Lower lobe of right lung (tissue), 2 donors: ENCODE measurements at places on chromosomes 7 and 10. TPM values are rescaled to one million over a fixed set of nuclear protein-coding genes. Genes with fewer than 3 reads are reported as not detected.

Gene RAMP3
- total RNA-seq = 183 TPM

DNA sequence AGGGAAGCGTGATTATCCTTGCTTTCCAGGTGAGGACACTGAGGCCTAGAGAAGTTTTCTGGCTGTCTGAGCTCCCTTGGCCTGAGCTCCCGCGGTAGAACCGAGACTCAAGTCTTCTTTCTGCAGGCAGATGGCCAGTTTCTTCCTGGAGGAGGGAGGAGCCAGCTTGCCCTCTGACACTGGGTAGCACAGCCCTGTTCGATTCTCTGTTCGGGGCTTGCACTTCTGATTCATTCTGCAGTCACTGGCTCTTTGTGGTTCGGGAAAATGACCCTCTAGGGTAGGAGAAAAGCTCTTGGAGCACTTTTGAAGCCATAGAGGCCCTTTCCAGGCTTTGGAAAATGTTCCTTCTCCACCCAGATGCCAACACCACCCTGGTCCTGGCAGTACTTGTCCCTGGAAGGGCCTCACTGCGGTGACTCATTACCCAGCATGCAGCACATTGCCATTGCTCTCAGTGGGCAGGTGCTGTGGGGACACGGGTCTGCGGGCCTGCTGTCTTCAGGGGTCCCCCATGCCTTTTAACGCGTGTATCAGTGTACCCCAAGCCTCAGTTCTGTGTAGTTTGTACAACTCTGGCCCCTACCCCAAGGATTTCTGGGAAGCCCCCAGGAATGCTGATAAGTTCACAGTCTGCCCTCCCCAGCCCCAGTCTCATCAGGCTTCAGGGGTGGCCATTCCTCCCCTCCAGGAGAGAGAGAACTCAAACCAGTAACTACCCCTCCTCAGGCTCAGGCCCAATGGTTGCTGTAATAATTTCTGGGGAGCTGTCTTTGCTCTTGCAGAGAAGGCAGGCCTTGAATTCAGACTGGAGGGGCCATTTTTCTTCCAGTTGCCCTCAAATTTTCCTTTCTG, 11.9 kb downstream of the CHST3 start:
- peak overlapping the region; percentile 63 for H3K27ac ChIP-seq
- no peak for DNase-seq
- no peak overlapping the region for H3K4me3 ChIP-seq
- peaks cover 79% of the 10 kb centered on the region for H3K4me1 ChIP-seq
- H3K27me3 ChIP-seq = no peaks in the 10 kb centered on the region
- H3K36me3 ChIP-seq = no peaks in the 10 kb centered on the region

GRCh38 chr7:8212638-8213037, 49.3 kb downstream of the ICA1 start:
- no peak overlapping the region for H3K27ac ChIP-seq
- H3K4me3 ChIP-seq = no peak overlapping the region
- DNase-seq = no peak
- no peaks in the 10 kb centered on the region for H3K27me3 ChIP-seq

GRCh38 chr7:24922099-24922773, 57.7 kb downstream of the OSBPL3 start:
- peaks cover 16% of the 10 kb centered on the region for H3K4me1 ChIP-seq
- H3K4me3 ChIP-seq = no peak overlapping the region
- no peaks in the 10 kb centered on the region for H3K27me3 ChIP-seq
- peak overlapping the region; percentile 15 for H3K27ac ChIP-seq

- no peaks in the 10 kb centered on the region for H3K4me1 ChIP-seq
- H3K4me3 ChIP-seq = no peak overlapping the region
- H3K36me3 ChIP-seq = no peaks in the 10 kb centered on the region
- no peak overlapping the region for H3K27ac ChIP-seq
Observed at GRCh38 chr10:8981277-8981676, 926.8 kb downstream of the GATA3 start.

- H3K4me1 ChIP-seq = peaks cover 21% of the 10 kb centered on the region
- DNase-seq = no peak
- peaks cover 42% of the 10 kb centered on the region for H3K27me3 ChIP-seq
- H3K36me3 ChIP-seq = no peaks in the 10 kb centered on the region
- peak overlapping the region; percentile 64 for H3K4me3 ChIP-seq
- H3K27ac ChIP-seq = no peak overlapping the region
Observed at GRCh38 chr7:128136215-128136597, 104.9 kb upstream of the LEP start.

- no peaks in the 10 kb centered on the region for H3K27me3 ChIP-seq
- H3K4me3 ChIP-seq = no peak overlapping the region
- peaks cover 18% of the 10 kb centered on the region for H3K4me1 ChIP-seq
Observed at GRCh38 chr7:74307738-74308505, 18.7 kb downstream of the CLIP2 start.

DNA sequence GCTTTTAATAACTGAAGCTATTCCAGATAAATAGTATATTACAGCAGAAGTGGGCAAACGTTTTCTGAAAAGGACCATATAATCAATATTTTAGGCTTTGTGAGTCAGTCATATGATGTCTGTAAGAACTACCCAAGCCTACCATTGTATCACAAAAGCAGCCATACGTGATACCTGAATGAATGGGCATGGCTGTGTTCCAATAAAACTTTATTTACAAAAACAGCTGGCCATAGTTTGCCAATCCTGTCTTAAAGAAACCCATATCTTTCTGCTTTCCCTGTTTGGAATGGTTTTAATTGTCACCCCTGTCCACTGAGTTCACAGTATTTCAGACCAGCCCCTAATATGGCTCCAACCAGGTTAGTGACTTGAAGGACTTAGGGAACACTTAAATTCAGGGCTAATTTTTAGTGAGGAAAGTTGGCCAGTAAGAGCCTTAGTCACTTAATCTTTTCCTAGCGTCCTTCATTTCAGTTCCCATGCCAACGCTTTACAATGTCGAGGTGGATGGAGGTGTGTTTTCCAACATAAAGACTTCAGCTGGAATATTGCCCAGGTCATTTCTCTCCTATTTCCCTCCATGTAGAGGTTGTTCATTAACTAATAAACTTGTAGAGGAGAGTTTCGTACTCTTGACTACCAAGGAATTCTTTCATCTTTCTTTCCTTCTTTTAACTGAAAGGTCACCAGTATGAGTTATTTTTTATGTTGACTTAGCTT, 184.5 kb downstream of the TRIL start:
- no peaks in the 10 kb centered on the region for H3K36me3 ChIP-seq
- H3K27me3 ChIP-seq = no peaks in the 10 kb centered on the region
- DNase-seq = no peak
- H3K27ac ChIP-seq = no peak overlapping the region
- no peaks in the 10 kb centered on the region for H3K4me1 ChIP-seq

- no peak overlapping the region for H3K4me3 ChIP-seq
- H3K36me3 ChIP-seq = no peaks in the 10 kb centered on the region
- no peaks in the 10 kb centered on the region for H3K27me3 ChIP-seq
- H3K4me1 ChIP-seq = no peaks in the 10 kb centered on the region
Observed at GRCh38 chr10:33709008-33709753, 374.7 kb upstream of the NRP1 start.

- H3K4me1 ChIP-seq = no peaks in the 10 kb centered on the region
- H3K27me3 ChIP-seq = no peaks in the 10 kb centered on the region
- DNase-seq = no peak
- H3K27ac ChIP-seq = no peak overlapping the region
Observed at GRCh38 chr10:62437696-62438095, 63.5 kb downstream of the ZNF365 start.

DNA sequence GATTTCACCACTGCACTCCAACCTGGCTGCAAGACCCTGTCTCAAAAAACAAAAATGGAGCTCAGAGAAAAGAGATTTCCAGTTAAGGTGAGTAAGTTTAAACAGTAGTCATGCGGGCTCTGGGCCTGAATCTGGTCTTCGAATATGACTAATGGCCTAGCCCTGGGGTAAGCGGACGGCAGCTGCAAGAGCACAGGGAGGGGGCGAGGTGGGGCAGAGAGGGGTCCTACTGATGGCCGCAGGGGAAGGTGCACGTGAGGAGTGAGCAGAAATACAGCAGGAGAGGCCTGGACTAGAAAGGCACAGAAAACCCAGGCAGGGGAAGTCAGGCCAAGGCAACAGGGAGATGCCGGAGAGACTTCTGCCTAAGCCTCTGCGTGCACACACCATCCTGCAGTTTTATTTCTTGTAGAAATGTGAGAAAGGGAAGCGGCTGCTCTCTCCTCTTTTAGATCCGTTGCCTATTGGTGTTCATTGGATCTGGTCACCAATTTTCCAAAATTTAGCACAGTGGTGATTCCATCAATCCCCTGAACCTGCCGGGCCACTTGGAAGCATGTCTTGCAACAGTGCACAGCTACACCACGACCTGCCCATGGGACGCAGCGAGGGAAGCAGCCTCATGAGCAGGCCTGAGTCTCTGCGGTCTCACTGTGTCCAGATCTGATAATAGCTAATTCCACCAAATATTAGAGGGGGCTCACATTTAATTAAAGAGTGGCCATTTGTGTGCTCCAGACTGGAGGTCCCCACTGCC, 139.0 kb downstream of the PAXIP1 start:
- no peaks in the 10 kb centered on the region for H3K4me1 ChIP-seq
- H3K4me3 ChIP-seq = no peak overlapping the region
- peaks cover 19% of the 10 kb centered on the region for H3K27me3 ChIP-seq
- H3K36me3 ChIP-seq = no peaks in the 10 kb centered on the region
- DNase-seq = no peak

GRCh38 chr7:81414411-81414810, 355.4 kb downstream of the HGF start:
- H3K27me3 ChIP-seq = no peaks in the 10 kb centered on the region
- H3K4me1 ChIP-seq = no peaks in the 10 kb centered on the region
- H3K4me3 ChIP-seq = no peak overlapping the region

DNA sequence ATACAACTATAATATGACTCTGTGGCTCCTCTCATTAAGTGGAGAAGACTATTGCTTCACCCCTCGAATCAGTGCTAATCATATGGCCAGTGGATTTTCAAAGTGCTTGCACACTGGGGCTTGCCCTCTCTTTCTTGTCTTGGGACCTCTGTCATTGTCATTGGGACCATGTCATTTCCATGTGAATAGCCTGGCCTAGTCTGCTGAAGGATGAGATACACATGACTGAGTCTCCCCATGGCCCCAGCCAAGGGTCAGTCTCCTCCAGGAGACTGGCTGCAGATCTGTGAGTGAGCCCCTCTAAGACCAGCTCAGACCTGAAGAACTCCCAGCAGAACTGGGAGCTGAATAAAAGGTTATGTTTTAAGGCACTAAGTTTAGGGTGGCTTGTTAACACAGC, 39.5 kb downstream of the PKD1L1 start:
- no peak overlapping the region for H3K27ac ChIP-seq
- H3K4me3 ChIP-seq = no peak overlapping the region
- DNase-seq = no peak
- H3K36me3 ChIP-seq = no peaks in the 10 kb centered on the region

- H3K27ac ChIP-seq = no peak overlapping the region
- no peaks in the 10 kb centered on the region for H3K27me3 ChIP-seq
- H3K4me3 ChIP-seq = no peak overlapping the region
- no peak for DNase-seq
- no peaks in the 10 kb centered on the region for H3K36me3 ChIP-seq
Observed at GRCh38 chr7:115435178-115435577, 513.3 kb downstream of the MDFIC start.

DNA sequence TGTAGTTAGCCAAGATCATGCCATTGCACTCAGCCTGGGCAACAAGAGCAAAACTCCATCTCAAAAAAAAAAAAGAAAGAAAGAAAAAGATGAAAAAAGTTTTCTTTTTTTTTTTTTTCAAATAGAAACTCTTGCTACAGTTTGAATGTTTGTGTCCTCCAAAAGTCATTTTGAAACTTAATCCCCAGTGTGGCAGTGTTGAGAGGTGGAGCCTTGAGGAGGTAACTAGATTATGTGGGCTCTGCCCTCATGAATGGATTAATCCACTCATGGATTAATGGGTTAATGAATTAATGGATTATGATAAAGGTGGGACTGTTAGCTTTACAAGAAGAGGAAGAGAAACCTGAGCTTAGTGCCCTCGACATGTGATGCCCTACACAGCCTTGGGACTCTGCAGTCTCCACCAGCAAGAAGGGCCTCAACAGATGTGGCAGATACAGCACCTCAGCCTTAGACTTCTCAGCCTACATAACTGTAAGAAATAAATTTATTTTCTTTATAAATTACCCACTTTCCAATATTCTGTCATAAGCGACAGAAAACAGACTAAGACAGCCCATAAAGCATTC, 25.1 kb downstream of the CPEB3 start:
- no peaks in the 10 kb centered on the region for H3K27me3 ChIP-seq
- H3K4me1 ChIP-seq = no peaks in the 10 kb centered on the region
- no peak overlapping the region for H3K4me3 ChIP-seq
- no peak for DNase-seq
- no peak overlapping the region for H3K27ac ChIP-seq

DNA sequence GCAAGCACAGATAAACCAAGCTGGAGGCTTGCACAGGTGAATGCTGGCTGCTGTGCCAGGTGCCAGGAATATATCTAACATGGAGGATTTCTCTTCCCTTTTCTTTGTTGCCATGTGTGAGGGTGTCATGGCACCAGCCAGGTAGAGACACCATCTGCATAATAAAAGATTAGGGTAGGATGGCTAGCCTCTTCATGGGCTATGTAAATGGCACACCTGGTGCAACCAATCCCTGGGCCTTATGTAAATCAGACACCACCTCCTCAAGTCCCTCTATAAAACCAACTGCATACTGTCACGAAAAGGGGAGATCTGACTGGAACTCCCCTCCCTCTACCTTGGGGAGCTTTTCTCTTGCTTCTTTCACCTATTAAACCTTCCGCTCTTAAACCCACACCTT, 322.5 kb upstream of the POM121L12 start:
- no peak for DNase-seq
- H3K27ac ChIP-seq = no peak overlapping the region
- H3K27me3 ChIP-seq = no peaks in the 10 kb centered on the region
- H3K4me3 ChIP-seq = no peak overlapping the region
- H3K4me1 ChIP-seq = no peaks in the 10 kb centered on the region
- no peaks in the 10 kb centered on the region for H3K36me3 ChIP-seq

- no peaks in the 10 kb centered on the region for H3K36me3 ChIP-seq
- H3K27ac ChIP-seq = no peak overlapping the region
- no peak for DNase-seq
- no peaks in the 10 kb centered on the region for H3K4me1 ChIP-seq
Observed at GRCh38 chr10:111856631-111857030, 326.9 kb downstream of the GPAM start.

GRCh38 chr7:71706597-71706975, 574.6 kb downstream of the GALNT17 start:
- H3K36me3 ChIP-seq = no peaks in the 10 kb centered on the region
- DNase-seq = no peak
- no peak overlapping the region for H3K27ac ChIP-seq
- no peak overlapping the region for H3K4me3 ChIP-seq

GRCh38 chr7:127390186-127390816, 2.2 kb downstream of the ZNF800 start:
- H3K27ac ChIP-seq = no peak overlapping the region
- no peaks in the 10 kb centered on the region for H3K27me3 ChIP-seq
- peaks cover 52% of the 10 kb centered on the region for H3K4me1 ChIP-seq
- H3K4me3 ChIP-seq = no peak overlapping the region
- peaks cover 33% of the 10 kb centered on the region for H3K36me3 ChIP-seq

GRCh38 chr7:16069998-16070397, 351.3 kb downstream of the CRPPA start:
- H3K4me3 ChIP-seq = no peak overlapping the region
- no peaks in the 10 kb centered on the region for H3K36me3 ChIP-seq
- no peak overlapping the region for H3K27ac ChIP-seq
- DNase-seq = no peak
- no peaks in the 10 kb centered on the region for H3K27me3 ChIP-seq

- no peaks in the 10 kb centered on the region for H3K36me3 ChIP-seq
- peaks cover 8% of the 10 kb centered on the region for H3K4me1 ChIP-seq
- H3K27me3 ChIP-seq = peaks cover 8% of the 10 kb centered on the region
- no peak overlapping the region for H3K27ac ChIP-seq
- peak; percentile 49 for DNase-seq
Observed at GRCh38 chr7:120273476-120273975, 551 bp downstream of the KCND2 start.

- DNase-seq = no peak
- H3K36me3 ChIP-seq = no peaks in the 10 kb centered on the region
Observed at GRCh38 chr7:98729121-98729520, 112.0 kb downstream of the NPTX2 start.
